Jurkat, Clone E6-1 (cell line): ENCODE measurements at places on chromosomes 1 and 21.
A peak's percentile ranks its signal among the peaks of the same experiment; 100 is the strongest.

- DNase-seq, result no peak
Measured at GRCh38 chr1:106277786-106278185, 778.7 kb upstream of the PRMT6 start.

GRCh38 chr1:223161321-223161720, 18.3 kb upstream of the TLR5 start:
- DNase-seq, result peak; percentile 19

DNA sequence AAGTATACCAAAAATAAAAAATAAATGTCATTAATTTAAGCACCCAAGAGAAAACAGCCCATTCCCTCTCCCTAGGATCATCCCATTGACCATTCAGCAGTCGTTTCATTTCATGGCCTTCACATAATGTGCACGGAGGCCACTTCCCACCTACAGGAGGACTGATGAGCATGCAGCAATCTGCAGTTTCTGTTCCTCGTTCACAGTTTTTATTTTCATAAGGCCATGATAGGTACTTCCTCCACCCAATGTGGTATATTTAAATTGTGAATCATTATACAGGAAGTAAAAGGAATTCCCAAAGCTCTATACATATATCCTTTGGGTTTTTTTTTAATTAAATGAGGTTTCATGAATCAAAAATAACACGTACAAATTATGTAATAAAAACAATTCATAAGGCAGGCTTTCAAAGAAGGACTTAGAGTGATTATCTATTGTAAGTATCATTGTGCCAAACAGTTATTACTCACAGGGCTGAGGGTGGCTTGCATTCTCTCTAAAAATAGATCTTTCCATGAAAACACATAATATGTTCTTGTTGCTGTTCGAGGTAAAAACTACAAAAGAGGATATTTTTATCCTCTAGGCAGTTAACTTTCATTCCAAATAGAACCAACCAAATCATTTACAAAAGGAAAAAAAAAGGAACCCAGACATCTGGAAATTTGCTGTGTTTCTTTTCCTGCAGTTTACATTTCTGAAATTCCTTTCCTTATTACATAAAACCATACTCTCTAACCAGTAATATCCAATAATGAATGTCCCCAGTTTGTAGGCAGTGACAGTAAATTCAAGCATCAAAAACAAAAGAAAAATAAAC, 27.5 kb upstream of the SLC44A3 start:
- DNase-seq, result no peak

DNA sequence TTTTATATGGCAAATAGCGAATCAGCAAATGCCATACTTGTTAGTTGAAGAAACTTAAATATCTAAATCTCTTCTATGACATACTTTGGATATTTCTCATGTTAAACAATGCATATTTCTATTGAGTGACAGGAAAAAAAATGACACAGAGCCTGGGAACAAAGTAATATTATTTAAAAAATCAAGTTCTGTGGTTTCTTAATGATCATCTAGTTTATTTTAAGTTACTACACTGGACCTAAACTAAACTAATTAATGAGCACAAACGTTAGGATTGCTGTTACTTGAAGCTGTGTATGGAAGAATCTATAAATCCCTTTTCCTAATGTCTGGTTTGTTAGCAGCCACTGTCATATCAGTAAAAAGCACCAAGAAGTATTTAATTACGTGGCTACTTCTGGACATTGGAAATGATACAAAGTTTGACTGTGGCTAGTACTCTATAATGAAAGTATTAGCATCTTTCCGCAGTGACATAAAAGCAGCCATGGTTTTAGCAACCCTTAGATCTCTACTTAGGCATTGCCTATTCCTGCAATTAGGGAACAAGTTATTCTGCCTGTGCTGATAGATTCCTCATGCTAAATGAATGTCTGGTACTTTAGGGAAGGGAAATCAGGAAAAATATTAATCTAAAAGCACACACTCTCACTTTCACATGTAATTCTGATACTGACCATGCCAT, 981.7 kb upstream of the B3GALT2 start:
- DNase-seq, result no peak

DNA sequence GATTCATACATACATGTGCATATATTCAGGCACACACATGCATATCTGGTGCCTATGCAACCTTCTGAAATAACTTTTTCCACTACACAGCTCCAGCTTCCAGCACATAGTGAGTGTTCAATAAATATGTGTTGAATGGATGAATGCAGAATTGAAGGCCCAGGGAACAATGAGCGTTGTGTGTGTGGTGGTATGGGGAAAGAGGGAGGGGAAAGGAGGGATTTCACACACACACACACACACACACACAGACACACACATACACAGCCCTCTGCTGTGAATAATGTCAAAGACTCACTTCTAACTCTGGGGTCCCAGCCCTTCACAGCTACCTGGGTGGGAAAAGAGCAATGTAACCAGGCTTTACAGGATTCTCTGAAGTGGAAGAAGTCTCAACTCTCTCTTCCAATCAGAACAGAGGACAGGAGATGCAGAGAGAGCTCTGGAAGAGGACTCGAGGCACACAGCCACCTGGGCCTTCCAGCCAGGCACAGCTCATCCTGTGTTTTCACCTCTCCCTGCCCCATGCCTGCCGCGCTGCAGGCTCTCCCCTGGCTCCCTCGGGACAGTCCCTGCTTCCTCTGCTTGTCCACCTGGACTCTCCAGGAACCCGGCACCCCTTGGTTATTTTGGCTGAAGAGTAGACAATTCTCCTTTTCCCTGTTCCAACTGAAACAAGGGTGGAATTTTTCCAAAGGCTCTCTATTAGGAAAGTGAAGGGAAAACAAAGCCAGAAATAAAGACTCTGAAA, 5.4 kb upstream of the IGSF8 start:
- no peak for DNase-seq

- DNase-seq, result no peak
Measured at GRCh38 chr1:217953922-217954321, 322.8 kb downstream of the SPATA17 start.
